ENCODE measurements at places on chromosomes 3 and 15. TPM values are rescaled to one million over a fixed set of nuclear protein-coding genes. Genes with fewer than 3 reads are reported as not detected.

GUCA1C gene
- not detected for total RNA-seq

HCLS1 gene
- total RNA-seq = 183 TPM

KLHL40 gene
- total RNA-seq = not detected

DNA sequence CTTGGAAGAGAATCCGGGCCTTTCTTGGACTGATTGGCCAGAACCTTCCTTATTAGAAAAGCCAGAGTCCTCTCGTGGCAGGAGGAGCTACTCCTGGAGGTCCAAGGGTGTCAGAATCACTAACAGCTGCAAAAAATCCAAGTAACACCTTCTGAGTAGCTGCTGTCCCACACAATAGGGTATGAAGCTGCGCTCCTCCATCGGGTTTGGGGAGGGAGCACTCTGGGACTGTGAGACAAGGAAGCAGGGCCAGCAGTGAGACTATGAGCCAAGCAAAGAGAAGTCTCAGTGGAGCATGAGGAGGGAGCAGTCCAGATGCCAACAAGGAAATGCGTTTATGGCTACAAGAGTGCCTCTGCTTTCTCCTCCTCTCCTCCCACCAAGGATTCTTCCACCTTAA, 21.7 kb downstream of the SEMA3G start:
- no peak overlapping the region for H3K4me3 ChIP-seq
- no peak for DNase-seq
- H3K27ac ChIP-seq = no peak overlapping the region
- H3K27me3 ChIP-seq = no peaks in the 10 kb centered on the region
- H3K36me3 ChIP-seq = no peaks in the 10 kb centered on the region
- H3K4me1 ChIP-seq = no peaks in the 10 kb centered on the region

GRCh38 chr3:56557831-56558170, 826 bp downstream of the CCDC66 start:
- peaks cover 15% of the 10 kb centered on the region for H3K36me3 ChIP-seq
- H3K27me3 ChIP-seq = no peaks in the 10 kb centered on the region
- H3K27ac ChIP-seq = peak overlapping the region; percentile 97
- peaks cover 21% of the 10 kb centered on the region for H3K4me1 ChIP-seq

DNA sequence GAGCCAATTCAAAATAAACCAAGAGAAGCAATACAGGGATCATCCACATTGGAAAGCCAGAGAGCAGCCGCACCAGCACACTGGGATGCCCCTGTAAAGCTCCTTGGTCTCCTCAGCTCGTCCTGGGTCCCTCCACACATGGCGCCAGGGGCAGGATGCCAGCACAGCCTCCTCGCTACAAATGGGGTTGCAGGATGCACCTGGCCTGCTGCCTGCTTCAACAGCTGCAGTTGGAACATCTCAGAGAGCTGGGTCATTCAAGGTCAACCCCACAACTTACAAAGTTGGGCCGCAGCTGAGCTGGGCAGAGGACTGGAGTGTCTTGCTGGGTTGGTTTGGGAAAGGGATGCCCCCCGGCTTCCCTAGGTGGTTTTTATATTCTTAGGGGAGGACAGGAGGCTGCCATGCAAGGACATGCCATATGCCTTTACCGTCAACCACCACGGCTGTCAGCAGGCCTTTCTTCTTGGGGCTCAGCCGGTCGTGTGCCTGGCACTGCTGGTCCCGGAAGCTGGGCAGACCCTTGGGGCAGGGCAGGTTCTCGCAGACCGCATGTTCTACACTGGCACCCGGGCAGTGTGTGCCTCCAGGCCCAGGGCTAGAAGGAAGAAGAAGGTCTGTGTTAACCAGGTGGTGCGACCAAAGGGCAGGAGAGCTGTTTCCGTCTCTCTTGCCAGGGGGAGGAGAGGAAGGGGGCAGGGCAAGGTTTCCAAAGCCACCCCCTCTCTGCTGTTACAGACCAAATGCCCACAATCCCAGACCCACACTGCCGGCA, 225.2 kb downstream of the ADAMTS17 start:
- no peaks in the 10 kb centered on the region for H3K27me3 ChIP-seq
- peaks cover 24% of the 10 kb centered on the region for H3K4me1 ChIP-seq
- H3K36me3 ChIP-seq = peaks cover 16% of the 10 kb centered on the region
- no peak overlapping the region for H3K27ac ChIP-seq
- no peak overlapping the region for H3K4me3 ChIP-seq
